ENCODE measurements at places on chromosomes 5 and 9.
A peak's percentile ranks its signal among the peaks of the same experiment; 100 is the strongest.

- no peak for DNase-seq
Observed at GRCh38 chr9:131641618-131642495, 96.5 kb downstream of the PRRT1B start.

DNA sequence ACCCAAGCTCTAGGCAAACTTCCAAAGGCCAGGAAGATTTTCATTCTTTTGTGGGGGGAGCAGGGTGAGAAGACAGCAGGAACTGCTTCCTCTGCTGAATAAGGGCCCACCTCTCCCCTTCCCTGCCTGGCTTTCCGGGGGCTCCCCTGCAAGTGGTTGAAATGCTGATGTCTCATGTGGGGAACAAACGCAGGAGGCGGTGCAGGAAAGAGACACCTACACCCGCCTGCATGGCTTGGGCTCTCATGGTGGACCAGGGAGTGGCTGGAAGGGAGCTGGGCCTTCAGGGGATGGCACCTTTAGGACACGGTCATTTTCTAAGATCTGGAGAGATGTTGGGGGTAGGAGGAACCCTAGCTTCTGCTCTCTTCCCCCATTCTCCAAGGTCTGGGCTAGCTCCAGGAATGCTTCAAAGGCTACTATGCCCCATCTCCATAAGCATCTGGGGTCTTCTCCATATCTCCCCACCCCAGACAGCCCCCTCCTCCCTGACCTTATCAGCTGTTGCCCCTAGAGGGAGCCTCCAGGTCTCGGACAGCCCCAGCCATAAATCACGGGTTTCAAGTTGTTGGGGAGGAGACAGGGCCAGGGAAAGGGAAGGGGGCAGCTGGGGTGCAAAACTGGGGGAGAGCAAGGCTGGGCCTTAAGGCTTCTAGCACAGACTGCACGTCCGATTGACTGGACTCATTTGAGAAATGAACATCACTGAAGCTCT, 76.6 kb downstream of the PSD2 start:
- DNase-seq, result no peak

GRCh38 chr9:129405089-129405826, 215.6 kb downstream of the C9orf50 start:
- no peak for DNase-seq

GRCh38 chr5:59828623-59829022, 64.9 kb downstream of the PDE4D start:
- no peak for DNase-seq

DNA sequence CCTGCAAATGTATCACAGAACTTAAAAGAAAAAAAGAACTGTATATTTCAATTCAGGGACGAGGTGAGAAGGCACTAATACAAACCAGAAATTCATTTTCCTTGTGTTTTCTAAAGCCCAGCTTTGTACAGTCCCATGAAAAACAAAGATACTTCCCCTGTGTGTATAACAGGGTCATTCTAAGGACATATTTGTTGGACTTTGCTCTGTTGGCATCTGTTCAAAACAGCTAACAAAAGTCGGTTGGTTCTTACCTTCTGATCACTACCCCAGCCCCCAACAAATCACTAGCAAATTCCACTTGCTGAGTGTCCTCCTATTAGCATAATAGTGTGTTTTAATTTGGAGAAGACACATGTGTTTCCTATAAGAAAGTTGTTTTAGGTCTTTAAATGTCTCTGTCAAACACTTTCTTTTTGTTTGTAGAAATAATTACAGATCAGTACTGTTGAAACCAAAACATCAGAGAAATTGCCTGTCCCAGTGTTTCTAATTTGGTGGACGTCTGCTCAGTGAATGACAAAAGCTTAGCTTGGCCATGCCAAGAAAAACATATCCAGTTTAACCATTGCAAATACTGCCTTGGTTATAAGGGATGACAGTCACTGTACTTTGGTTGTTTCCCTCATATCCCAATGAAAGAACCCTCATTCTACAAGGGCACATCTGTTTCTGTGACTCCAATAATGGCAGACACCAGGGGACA, 480.5 kb downstream of the EBF1 start:
- no peak for DNase-seq

GRCh38 chr5:85441853-85442252, 1057.2 kb upstream of the EDIL3 start:
- DNase-seq, result no peak

GRCh38 chr9:101705135-101705661, 33.2 kb downstream of the GRIN3A start:
- peak; percentile 28 for DNase-seq

GRCh38 chr5:176533390-176533789, 3.8 kb downstream of the RNF44 start:
- DNase-seq, result no peak

- no peak for DNase-seq
Observed at GRCh38 chr5:124887223-124887622, 140.8 kb upstream of the ZNF608 start.

DNA sequence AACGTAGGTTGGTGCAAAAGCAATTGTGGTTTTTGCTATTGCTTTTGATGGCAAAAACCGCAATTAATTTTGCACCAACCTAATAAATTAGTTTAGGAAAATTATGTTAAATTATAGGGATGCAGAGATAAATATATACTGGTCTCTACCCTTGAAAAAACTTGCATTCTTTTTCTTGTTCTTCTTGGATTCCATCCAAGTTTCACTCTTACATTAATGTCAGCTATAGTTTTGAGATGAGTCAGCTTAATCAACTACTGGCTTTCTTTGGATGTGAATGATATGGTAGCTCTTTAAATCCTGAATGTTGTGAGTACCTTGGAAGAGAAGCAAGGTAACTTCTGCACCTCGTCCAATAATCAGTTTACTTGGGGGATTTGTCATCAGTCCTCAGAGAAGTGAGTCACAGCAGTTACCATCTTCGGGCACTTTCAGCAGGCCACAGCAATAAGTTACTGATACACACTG, 549.0 kb upstream of the ZNF608 start:
- DNase-seq, result no peak
